ENCODE measurements at places on chromosomes 2 and 18.
A peak's percentile ranks its signal among the peaks of the same experiment; 100 is the strongest.

GRCh38 chr2:132824716-132825115, 154.7 kb upstream of the LYPD1 start:
- no peak for DNase-seq

GRCh38 chr2:10283106-10284062, 19.3 kb upstream of the HPCAL1 start:
- DNase-seq = no peak

DNA sequence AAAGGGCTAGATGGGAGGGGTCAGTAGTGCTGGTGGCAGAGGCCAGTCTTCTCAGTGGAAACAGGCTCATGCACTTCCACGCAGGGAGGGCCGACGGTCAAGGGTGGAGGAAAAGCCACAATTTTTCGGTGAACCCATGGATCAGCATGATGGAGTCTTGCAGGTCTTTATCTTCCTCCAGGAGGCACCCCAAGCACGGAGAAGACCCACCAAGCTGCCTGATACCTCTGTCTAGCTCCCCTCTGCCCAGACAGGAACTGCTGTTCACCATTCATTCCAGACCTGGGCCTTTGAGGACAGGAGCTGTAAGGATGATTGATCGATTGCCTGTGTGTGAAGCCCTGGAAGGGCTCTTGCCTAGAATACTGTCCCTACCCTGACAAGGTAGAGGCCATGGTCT, 2.8 kb upstream of the LRRFIP1 start:
- no peak for DNase-seq

DNA sequence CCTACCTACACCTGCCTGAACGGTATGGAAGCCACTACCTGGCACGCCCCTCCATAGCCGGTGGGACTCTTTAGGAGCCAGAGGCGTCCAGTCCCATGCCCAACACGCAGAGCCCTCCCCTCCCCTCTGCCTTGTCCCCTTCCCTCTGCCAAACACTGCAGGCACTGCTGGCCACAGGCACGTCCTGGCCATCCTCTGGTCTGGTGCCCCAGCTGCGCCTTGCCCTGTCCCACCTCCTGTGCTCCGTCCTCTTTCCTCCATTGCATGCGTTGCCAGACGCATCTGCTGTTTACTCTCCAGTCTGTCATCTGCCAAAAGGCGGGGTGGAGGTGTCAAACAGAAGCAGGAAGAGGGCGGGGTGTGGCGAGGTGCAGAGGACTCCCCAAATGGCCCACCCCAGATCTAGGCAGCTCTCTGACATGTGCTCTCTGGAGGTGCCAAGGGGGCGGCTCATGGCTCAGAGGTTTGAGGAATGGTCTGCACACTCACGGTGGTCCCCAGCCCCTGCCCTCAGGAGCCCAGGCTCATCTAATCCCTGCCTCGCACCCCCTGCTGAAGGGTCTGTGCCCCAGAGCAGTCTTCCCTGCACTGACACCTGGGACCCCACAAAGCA, 45.1 kb downstream of the HS6ST1 start:
- no peak for DNase-seq

GRCh38 chr18:58302811-58303210, 258.8 kb downstream of the NEDD4L start:
- DNase-seq = no peak

DNA sequence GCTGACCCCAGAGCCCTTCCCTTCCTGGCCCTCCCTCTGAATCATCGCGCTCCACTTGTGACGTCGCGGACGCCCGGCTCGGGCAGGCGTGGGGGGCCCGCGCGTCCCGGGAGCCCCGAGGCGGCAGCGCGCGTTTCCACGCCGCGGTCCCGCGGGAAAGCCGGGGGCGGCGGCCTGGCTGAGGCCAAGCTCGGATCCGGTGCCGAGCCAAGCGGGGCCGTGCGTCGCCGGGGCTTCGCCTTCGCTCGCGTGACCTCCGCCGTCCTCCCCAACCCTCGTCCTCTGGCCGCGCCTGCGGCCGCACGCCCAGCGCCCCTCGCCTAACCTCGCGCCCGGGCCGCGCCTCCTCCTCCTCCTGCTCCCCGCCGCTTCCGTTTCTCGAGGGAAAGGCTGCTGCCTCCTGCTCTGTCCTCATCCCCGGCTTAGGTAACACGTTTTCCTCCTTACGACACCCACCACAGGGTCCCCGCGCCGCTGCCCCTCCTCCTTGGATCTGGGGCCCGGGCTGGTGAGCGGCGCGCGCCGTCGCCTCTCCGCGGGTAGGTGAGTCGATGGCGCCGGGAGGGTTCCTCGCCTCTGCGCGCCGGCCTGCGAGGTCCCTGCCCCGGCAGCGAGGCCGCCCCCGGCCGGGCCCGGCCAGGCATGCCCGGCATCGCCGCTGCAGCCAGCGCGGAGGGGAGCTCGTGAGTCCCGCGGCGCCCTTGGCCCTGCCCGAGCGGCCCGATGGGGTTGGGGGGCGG, at the start of gene INPP1:
INPP1 (plus strand) TSS at position 54 of the 740 bp plus-strand sequence. CDS start 16,514 bp downstream, outside the sequence.
- peak; percentile 29 for DNase-seq

DNA sequence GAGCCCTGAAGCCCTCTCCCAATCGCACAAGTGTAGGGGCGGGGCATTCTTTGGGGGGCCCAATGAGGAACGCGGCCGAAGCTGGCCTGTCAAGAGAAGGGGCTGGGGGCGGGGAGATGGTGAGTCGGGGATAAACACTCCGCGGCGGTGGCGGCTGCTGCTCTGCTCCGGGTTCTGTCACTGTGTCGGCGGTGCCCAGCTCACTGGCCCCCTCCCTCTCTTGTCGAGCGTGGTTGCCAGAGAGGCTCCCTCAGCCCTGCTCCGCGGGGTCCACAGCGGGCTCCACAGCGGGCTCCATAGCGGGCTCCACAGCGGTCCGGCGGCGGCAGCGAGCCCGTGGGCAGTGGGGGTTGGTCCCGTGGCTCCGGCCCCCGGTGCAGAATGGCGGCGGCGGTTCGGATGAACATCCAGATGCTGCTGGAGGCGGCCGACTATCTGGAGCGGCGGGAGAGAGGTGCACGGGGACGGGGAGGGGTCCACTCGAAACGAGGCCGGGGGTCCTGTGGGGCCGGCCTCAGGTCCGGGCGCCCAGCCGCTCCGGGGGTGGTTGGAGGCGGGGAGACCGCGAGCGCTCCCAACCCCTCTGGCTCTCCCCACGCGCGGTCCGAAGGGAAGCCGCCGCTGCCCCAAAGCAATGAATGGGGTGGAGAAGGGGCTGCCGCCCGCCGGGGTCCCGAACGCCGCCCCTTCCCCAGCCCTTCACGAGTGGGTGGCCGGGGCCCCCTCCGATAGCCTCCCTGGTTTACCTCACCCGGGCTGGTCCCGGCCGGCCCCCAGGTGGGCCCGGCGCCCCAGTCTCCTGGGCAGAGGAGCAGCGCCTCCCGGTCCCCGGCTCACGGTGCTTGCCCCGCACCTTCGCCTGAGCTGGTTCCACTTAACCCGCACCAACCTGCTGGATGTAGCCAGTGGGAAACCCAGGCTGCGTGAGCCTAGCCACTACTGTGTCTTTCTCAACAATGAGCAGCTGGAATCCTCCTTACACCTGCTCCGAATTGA, at the start of gene MXD1:
MXD1 (plus strand) TSS at position 160 of the 996 bp plus-strand sequence; CDS start at position 382, 222 bp downstream.
- peak; percentile 98 for DNase-seq

DNA sequence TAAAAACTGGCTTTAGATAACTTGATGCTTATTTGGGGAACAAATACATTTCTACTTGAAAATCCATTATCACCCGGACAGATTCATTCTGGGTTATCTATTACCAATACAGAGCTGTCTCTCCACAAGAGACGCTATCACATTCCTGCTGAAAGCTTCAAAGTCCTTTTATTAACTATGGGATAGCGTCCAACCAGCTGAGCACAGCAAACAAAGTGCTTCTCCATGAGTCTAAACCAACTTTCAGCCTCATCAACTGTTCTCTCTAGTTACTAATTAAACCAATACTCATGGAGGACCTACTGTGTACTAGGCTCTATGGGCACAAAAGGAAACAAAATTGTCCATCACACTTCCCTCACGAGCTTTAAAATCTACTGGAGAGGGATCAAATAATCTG, 132.8 kb downstream of the L3MBTL4 start:
- no peak for DNase-seq

- no peak for DNase-seq
These were observed 111.0 kb downstream of the KCNF1 start for GRCh38 chr2:11022591-11023273.

GRCh38 chr2:59383473-59383872, 1142.3 kb upstream of the FANCL start:
- no peak for DNase-seq

DNA sequence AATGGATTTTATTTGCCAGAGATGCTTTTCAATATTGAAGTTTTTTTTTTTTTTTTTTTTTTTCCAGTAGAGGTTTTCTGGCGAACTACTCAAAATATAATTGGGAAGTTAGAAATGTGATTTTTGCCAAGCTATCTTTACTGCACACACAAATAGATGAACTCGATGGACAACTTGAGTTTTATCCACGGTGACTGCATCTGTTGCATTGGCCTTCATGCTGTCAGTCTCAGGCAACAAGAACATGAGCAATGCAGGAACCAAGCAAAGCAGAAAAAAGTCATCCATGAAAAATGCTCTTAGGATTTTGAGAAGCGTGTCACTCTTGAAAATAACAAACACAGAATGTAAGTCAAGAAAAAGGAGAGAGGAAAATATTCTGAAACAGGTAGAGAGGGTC, 22.7 kb upstream of the HDAC4 start:
- DNase-seq = no peak

GRCh38 chr2:165681841-165682240, 112.2 kb downstream of the GALNT3 start:
- DNase-seq = no peak

- DNase-seq = no peak
These were observed 275.3 kb downstream of the TMX3 start for GRCh38 chr18:68439642-68440041.

DNA sequence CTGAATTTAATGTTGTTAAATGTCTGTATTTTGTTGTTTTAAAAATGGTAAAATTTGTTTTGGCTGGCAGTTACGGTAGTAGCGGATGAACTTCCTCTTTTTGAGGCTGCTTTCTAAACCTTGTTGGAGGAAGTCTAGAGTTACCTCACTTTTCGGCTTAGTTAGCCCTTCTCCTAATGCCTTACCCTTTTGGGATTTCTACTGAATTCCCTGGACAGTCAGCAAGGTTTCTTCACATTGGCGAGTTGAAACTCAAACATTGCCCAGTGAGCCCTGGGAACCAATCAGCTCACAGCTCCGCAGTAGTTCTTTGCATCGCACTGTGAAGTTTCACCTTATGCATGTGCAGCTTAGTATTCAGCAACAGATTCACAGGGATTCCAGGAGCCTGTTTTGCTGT, 55.2 kb downstream of the TMEM247 start:
- DNase-seq = no peak

DNA sequence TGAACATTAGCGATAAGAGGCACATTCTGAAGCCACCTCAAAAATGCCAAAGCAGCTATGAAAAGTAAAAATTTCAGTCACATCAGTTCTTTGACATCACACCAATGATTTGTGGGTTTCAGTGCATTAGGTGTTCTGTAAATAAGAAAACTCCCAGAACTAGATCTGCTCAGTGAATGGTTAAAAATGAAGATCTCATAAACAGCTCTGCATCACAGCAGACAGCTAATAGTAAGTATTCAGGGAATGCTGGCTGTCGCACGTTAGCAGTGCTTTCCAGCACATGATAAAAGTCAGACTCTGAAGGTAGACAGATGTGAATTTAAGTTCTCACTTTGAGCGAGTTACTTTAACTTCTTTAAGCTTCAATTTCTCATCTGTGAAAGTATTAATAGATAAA, 154.9 kb downstream of the SATB2 start:
- DNase-seq = no peak

GRCh38 chr2:207418419-207418818, 111.3 kb upstream of the CREB1 start:
- DNase-seq = no peak

- peak; percentile 5 for DNase-seq
These were observed 221.6 kb downstream of the NR4A2 start for GRCh38 chr2:156110890-156111289.

- no peak for DNase-seq
These were observed 165.2 kb upstream of the EPC2 start for GRCh38 chr2:148479398-148479797.
